Stimulated activated CD4-positive, alpha-beta T cell treated with anti-CD3 and anti-CD28 coated beads, Interleukin-2, amount 100 ng/mL, for 48 hours (primary cell): ENCODE measurements at places on chromosomes 5 and 9.

GRCh38 chr5:59039296-59040023 lies 456.6 kb downstream of the RAB3C start:
- DNase-seq: peak; percentile 82

DNA sequence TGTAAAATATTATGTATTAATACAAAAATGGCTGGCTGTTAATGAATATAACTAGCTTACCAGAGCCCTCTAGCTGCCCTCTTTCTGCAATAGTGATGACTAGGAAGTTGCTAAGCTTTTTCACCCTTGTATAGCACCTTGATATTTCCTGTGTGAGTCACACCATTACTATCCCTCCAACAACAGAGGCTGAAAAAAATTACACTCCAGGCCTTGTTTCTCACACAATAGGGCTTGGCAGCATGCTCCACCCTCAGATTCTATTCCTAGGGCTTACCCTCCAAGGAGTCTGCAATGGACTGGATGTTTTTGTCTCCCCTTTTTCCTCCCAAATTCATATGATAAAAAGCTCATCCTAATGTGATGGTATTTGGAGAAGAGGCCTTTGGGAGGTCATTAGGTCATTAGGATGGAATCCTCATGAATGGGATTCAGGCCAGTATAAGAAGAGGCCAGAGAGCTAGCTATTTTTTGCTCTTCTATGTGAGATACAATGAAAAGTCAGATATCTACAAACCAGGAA lies 184.6 kb upstream of the MAP1B start:
- no peak for DNase-seq

GRCh38 chr9:112554516-112554915 lies 67.9 kb downstream of the KIAA1958 start:
- DNase-seq: no peak

- no peak for DNase-seq
These were observed 347.0 kb upstream of the SLC30A5 start for GRCh38 chr5:68746643-68747420.

- DNase-seq: peak; percentile 0
These were observed 347.2 kb upstream of the MEF2C start for GRCh38 chr5:89230178-89230577.

DNA sequence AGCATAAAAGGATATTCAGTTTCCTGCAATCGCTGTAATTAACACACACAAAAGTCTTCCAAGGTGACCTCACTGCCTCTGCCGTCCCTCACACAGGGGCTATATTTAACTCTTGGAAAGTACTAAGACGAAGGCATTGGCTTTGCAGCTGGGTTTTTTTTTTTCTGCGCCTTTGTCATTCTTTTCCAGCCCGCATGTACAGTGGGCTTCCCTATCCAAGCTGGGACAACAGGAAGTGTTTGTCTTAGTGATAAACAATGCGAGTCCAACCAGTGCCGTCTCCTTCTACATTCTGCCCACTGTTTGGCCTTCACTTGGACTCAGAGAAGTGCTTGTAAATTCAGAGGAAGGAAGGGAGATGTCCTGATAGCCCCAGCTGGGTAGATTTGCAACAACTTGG lies 17.6 kb downstream of the AFAP1L1 start:
- no peak for DNase-seq
